ENCODE measurements at places on chromosomes 3 and 15. TPM values are rescaled to one million over a fixed set of nuclear protein-coding genes. Genes with fewer than 3 reads are reported as not detected.

Gene MYRIP
- 0.03 TPM for polyA plus RNA-seq

Gene PRC1
- 23.9 TPM for polyA plus RNA-seq

Gene SHC4
- polyA plus RNA-seq = 0.04 TPM

Gene SPATA12
- not detected for polyA plus RNA-seq

Gene KBTBD13
- polyA plus RNA-seq = not detected

Gene SIDT1
- 61.2 TPM for polyA plus RNA-seq

Gene FBN1
- polyA plus RNA-seq = 0.30 TPM

Gene FANCD2OS
- polyA plus RNA-seq = not detected

Gene CLDN18
- polyA plus RNA-seq = not detected

Gene RSRC1
- polyA plus RNA-seq = 7.4 TPM

Gene NANOGP8
- not detected for polyA plus RNA-seq

Gene IL17RB
- 0.07 TPM for polyA plus RNA-seq

Gene ITGA11
- not detected for polyA plus RNA-seq

Gene STXBP5L
- polyA plus RNA-seq = not detected

Gene SERPINI1
- 8.4 TPM for polyA plus RNA-seq

Gene LYZL4
- not detected for polyA plus RNA-seq

Gene OXSR1
- 21.2 TPM for polyA plus RNA-seq

Gene SOX14
- not detected for polyA plus RNA-seq

Gene CTXN2
- polyA plus RNA-seq = not detected

Gene WDR76
- polyA plus RNA-seq = 3.0 TPM

Gene DUOXA2
- polyA plus RNA-seq = not detected

Gene TSC22D2
- 26.9 TPM for polyA plus RNA-seq

Gene GOLGA8N
- 4.4 TPM for polyA plus RNA-seq

Gene VWA5B2
- 0.09 TPM for polyA plus RNA-seq

Gene EFCC1
- not detected for polyA plus RNA-seq

Gene CHRNA7
- polyA plus RNA-seq = 0.16 TPM

Gene RASL12
- not detected for polyA plus RNA-seq

Gene TGM5
- not detected for polyA plus RNA-seq

Gene RAB6B
- polyA plus RNA-seq = not detected

Gene PCOLCE2
- not detected for polyA plus RNA-seq

Gene CHRD
- not detected for polyA plus RNA-seq

Gene LRRIQ4
- not detected for polyA plus RNA-seq

Gene OXSM
- polyA plus RNA-seq = 13.7 TPM

Gene ARIH2
- polyA plus RNA-seq = 114 TPM

Gene CCDC12
- polyA plus RNA-seq = 96.7 TPM

Gene CPLX3
- polyA plus RNA-seq = 0.60 TPM

Gene GALNT15
- polyA plus RNA-seq = not detected

Gene GPR156
- polyA plus RNA-seq = not detected

Gene SERPINI2
- not detected for polyA plus RNA-seq

Gene CKMT1A
- not detected for polyA plus RNA-seq

Gene ERICH6
- not detected for polyA plus RNA-seq

Gene IQCF5
- polyA plus RNA-seq = not detected

Gene NECTIN3
- 0.19 TPM for polyA plus RNA-seq

All from B cell (primary cell).